ENCODE measurements at places on chromosomes 1 and 21.

DNA sequence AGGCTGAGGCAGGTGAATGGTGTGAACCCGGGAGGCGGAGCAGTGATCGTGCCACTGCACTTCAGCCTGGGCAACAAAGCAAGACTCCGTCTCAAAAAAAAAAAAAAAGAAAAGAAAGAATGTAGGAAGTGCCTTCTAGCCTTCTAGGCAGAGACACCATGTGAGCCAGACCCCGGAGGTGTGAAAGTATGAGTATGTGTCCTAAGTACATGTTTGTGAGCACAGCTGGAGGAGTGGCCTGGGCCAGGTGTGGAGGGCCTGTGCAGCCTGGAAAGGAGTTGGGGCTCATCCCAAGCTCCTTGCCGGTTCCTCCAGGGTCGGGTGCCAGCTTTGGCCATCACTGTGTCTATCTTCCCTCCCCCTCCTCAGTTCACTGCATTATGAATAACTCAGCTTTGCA, 13.0 kb downstream of the SOX13 start:
- no peak for DNase-seq

- DNase-seq, result no peak
These were observed 29.8 kb upstream of the IFNGR2 start for GRCh38 chr21:33373451-33373850.

DNA sequence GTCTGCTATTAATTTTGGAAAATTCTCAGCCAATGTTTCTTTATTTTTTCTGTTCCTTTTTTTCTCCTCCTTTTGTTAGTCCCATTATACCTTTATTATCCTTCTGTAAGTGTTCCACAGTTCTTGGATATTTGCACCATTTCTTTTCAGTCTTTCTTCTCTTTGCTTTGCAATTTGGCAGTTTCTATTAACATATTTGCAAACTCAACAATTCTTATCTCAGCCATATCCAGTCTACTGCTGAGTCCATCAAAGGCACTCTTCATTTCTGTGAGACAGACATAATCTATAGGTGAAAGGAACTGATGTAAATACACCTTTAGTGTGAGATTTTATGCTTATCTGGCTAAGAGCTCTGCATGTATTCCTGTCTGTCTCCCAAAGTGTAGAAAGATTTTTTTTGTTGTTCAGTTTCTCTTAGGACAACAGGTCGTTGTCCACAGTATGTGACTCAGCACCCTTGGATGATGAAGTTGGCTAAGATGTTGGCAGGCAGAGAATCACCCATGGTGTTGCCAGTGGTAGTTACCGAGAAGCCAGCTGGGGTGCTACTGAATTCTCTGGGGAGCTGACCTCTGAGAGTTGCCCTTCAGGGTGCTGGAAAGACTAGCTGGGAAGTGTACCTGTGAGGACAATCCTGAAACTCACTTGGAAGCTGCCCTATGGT, 38.4 kb downstream of the LEPR start:
- DNase-seq, result no peak

- no peak for DNase-seq
These were observed 44.9 kb downstream of the RAB3GAP2 start for GRCh38 chr1:220227393-220227792.

GRCh38 chr1:225480825-225481434, 53.1 kb upstream of the LBR start:
- DNase-seq, result peak; percentile 6

- DNase-seq, result no peak
These were observed 32.6 kb downstream of the OR2G3 start for GRCh38 chr1:247638011-247638410.

DNA sequence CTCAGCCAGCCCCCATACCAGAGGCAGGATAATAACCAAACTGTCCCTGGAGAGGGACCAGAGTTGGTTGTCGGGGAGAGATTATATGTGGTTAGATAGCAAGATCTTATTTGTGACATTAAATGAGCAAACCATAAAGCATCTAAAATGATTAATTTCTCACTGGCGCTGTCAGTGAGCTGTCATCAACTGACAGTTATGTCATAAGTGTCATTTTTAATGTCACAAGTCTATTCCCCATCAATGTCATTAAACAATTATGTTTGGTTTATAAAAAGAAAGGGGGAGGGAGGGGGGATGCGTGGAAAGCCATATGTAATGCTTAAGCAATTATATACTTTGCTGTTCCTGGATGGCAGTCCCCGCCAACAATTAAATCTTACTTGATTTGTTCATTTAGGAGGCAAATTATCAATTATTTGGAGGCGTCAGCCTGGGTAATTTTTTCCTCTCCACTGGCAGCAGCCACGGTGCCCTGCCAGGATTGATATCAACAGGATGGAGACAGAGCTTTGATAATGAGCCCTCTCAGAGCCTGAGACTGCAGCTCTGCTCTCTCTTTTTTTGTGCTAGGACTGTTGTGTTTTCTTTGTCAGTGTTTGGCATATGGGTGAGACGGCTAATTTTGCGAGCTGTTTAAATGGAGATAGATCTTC, 333.6 kb upstream of the CAMK1G start:
- DNase-seq, result no peak

DNA sequence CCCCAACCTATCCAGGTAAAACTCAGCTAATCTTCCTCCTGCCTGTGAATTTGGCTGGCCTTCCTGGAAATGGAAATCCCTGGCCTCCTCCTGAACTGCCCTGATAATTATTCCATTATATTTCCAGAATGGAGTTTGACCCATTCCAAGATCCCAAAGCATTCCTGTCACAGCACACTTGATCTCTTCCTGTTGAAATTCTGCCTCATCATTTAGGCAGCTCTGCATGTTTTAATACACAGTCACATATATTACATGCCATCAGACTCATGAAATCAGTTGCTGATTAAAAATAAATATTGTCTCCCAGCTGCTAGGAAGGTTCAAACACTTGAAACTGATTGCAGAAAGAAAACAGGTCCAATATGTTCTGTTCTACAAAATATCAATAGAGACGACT, 148.2 kb upstream of the PALMD start:
- DNase-seq, result no peak

DNA sequence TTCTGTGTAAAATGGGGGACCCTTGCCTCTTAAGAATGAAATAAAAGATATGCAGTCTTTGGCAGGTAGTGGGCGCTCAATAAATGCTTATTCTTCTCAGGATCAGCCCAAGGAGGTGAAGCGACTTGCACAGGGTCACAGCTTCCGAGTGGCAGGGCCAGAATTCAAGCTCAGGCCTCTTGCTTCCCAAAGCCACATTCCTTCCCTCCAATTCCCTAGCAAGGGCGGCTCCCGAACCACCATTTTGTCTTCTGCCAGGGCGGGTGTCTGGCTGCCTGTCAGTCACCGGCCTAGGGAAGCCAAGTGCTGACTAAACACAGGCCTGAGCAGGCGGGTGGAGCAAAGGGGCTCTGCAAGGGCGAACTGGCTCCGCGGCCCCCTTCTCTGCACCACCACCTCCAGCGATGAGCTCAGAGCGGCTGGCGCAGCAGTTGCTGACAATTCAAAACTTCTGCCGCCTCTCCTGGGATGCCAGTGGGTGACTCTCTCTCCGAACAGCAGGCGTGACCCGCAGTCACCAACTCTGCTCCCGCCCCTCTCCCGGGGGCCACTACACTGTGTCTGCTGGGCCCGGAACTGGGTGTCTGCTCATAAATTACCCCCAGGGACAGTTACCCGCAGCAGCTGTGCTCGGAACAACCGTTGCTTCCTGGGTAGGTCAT, 10.8 kb downstream of the GPR3 start:
- no peak for DNase-seq

DNA sequence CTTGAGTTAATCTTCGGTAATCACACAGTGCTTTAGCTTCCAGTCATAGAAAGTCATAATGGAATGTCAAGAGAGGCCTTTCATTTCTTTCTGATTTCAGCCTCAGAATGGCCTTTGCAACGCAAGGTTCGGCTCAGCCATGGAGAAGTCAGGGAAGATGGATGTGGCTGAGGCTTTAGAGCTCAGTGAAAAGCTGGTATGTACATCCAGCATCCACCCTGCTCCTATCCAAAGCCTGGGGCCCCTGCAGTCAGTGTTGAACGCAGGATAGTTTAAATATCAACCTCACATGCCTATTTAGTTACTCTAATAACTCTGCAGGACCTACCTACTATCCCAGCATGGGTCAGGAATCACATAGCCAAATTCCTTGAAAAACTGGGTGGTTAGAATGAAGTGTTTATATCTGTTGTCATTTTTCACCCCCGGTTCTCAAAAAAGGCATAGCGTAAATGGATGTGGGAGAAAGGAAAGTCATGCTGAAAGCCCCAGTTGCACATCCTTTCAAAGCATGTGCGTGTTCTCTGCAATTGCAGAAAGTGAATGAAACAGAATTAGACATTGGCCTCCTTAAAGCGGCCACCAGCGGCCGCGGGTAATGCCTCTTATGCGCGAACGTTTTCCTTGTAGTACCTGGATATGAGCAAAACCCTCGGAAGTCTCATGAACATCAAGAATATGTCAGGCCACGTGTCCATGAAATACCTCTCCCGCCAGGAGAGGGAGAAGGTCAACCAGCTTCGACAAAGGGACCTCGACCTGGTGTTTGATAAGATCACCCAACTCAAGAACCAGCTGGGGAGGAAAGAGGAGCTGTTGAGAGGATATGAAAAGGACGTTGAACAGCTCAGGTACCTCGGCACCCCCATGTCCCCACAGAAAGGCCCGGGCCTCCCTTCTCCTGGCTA, 28.8 kb upstream of the EFHD2 start:
- no peak for DNase-seq

DNA sequence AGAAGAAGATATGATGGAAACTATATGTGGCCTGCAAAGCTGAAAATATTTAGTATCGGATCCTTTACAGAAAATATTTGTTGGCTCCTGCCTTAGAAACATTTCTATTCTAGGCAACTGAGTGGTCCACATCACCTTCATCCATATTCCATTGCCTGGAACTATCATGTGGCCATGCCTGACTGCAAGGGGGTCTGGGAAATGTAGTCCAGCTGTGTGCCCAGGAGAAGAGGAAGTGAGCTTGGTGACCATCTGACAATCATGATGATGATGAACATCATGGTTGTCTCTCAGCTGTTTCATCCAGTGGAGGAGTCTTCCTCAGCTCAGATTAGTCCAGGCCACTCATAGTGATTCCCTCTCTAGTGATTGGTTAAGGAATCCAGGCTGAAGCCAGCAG, 61.8 kb upstream of the IFNLR1 start:
- DNase-seq, result no peak

DNA sequence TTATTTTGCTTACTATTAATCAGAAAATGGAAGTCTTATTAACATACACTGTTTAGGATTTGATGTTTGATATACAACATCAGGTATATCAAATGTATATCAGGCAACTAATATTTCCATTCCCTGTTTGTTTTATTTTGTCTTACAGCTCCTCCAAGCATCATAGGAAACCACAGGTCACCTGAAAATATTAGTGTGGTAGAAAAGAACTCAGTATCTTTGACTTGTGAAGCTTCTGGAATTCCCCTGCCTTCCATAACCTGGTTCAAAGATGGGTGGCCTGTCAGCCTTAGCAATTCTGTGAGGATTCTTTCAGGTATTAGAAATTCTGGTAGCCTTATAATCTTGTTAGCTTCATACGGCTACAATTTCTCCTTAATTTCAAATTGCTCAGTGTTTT, 318.0 kb downstream of the TPR start:
- DNase-seq, result no peak

- no peak for DNase-seq
These were observed 1.9 kb downstream of the S100A10 start for GRCh38 chr1:151991663-151992302.

DNA sequence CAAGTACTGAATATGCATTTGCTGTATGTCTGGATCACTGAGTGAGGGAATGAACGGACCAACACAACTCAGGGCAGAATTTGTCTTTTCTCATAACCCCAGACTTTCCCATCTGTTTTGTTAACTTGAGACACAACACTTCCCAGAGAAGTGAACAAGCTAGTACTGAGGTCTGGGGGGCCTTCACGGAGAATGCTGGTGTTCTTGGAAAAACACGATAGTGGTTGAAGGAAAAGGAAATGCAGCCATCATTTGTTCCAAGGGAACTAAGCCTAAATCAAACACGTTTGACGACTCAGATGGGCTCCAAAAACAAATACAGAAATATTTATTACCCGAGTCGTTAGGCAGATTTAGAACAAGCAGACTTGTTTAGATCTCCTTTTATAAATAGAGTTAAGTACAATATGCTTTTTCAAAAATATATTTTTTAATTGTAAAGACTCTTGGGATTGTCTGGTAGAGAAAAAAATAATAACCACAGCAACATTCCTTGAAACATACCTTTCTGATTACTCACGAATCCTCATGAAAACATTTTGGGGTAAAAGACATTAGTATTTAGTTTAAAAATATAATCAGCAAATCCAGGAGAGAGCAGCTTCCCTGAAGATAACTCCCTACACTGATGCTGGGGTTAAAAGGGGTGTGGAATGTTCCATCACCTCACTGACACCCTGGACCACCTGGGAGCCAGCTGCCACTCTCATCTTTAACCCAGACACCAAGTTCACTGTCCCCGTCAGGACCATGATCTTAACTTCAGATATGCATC, 427.7 kb upstream of the RUNX1 start:
- no peak for DNase-seq

GRCh38 chr1:47439819-47440598, 2.2 kb downstream of the FOXD2 start:
- no peak for DNase-seq

DNA sequence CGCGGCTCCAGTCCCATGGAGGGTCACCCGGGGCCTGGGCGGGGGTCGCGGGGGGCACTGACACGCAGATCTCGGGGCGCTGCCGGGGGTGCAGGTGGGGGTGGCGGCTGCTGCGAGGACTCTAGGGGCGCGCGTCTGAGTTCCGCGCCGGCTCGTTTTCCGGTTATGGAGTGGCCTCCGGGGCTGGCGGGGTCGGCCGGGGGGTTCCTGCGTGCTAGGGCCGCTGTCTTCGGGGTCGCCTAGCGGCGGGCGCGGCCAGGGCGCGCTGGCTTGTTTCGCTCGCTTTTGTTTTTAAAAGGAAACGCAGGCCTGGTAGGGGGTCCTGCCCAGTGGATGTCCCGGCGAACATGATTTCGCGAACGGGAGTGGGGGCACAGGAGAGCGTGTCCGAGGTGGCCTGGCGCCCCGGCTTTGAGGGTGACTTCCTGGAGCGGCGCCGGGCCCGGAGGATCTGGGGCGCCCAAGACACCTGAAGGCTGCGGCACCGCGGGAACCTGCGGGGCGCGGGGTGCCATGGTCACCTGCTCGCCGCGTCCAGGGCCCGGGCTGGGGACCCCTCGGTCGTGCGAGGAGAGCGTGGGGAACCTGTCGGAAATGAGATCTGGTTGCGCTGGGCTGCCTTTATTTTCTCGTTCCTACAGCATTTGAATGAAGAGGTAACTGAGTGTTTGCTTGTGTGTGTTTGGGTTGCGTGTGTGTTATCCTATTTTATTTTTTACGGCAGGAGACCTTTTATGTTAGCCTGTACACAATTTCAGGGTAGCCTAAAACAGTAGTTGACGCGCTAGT, 618 bp downstream of the ETS2 start:
- no peak for DNase-seq

GRCh38 chr1:248839168-248839555, 1.1 kb downstream of the ZNF672 start:
- DNase-seq, result no peak

DNA sequence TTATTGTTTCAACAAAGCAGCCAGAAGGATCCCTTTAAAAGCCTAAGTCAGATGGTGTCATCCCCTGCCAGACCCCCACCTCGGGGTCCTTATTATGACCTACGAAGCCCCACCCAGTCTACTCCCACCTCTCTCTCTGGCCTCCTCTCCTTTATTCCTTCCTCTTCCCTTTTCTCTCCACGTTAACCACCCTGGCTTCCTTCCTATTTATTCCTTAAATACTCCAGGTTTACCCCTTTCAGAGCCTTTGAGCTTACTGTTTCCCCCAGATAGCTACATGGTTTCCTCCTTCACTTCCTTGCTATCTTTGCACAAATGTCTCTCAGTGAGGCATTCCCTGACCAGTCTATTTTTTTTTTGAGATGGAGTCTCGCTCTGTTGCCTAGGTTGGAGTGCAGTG, 12.0 kb upstream of the SLC9A1 start:
- no peak for DNase-seq

GRCh38 chr1:84605157-84605556, 30.9 kb upstream of the CTBS start:
- DNase-seq, result no peak
